ENCODE measurements at places on chromosomes 7 and 10. TPM values are rescaled to one million over a fixed set of nuclear protein-coding genes. Genes with fewer than 3 reads are reported as not detected.

GRCh38 chr7:127415060-127415742, 22.7 kb upstream of the ZNF800 start:
- no peak for DNase-seq

- DNase-seq, result no peak
Measured at GRCh38 chr10:74624501-74624900, 201.9 kb upstream of the KAT6B start.

DNA sequence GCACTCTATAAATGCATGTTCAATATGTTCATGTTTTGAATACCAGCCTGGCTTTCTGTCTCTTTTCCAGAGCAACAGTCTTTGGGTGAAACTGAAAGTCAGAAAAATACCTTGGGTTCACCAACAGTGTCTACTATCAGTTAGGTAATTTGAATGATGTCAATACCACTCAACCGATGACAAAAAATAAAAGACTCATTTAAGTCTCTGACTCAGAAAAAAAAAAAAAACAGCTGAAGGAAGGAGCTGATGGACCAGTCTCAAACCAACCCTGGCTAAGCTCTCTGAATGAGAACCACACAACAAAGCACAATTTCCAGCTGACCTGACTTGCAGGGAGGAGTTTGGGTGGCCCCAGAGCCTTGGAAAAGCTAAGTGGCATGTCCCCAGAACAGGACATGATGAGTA, 42.5 kb downstream of the ABLIM1 start:
- peak; percentile 46 for DNase-seq

DNA sequence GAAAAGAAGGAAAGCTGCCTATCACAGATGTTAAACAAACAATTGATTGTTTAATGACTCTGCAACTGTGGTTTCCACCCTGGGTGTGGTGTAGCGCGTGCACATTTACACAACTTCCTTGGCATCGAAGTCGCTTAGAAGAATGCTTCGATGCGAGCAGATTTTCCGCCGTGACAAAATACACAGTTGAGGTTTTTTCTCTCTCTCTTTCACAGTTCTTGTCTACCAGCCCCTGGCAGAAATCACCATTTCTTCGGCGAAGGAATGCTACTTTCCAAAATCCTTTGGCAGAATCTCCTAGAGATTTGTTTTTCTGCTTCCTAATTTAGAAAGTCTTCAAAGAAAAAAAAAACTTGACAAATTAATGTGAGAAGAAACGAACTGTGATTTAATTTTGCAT, 70.7 kb upstream of the C1QL3 start:
- DNase-seq, result no peak

GRCh38 chr7:136030867-136031318, 53.7 kb upstream of the MTPN start:
- no peak for DNase-seq

- DNase-seq, result no peak
Measured at GRCh38 chr10:13375791-13376190, 27.7 kb upstream of the SEPHS1 start.

- DNase-seq, result no peak
Measured at GRCh38 chr7:40597517-40597916, 462.7 kb downstream of the SUGCT start.

DNA sequence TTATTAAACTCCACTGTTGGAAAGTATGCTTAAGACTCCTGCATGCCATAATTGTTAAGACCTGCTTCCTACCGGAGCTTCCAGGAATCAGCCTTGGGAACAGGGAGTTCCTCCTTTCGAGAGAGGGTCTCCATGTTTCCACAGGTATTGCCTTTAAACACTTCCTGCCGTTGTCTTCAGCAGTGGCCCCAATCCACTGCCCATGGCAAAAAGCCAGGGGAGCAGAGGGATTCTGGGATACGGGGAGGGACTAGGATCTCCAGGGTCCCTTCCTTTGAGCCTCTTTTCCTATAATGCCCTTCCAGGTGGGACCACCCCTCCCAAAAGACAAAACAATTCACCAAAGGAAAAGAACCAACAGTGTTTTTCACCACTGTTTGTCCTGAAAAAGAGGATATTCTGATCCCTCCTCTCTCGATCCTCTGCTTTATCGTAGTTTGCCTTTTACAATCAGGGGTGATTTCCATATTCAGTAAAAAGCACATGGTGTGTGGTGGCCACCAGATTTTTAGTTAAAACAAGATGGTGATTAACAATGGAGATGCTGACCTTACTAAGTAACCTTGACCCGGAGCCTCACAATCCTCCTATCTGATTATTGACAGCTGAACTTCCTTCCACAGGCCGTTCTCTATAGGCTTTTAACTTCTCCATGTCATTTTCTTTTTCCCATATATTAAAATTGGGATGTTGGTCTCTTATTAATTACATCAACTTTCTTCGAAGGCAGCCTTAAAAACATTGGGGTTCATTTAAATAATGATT, 36.0 kb downstream of the LRRC72 start:
- no peak for DNase-seq

GRCh38 chr10:130352291-130352645, 216.1 kb downstream of the GLRX3 start:
- DNase-seq, result no peak

DNA sequence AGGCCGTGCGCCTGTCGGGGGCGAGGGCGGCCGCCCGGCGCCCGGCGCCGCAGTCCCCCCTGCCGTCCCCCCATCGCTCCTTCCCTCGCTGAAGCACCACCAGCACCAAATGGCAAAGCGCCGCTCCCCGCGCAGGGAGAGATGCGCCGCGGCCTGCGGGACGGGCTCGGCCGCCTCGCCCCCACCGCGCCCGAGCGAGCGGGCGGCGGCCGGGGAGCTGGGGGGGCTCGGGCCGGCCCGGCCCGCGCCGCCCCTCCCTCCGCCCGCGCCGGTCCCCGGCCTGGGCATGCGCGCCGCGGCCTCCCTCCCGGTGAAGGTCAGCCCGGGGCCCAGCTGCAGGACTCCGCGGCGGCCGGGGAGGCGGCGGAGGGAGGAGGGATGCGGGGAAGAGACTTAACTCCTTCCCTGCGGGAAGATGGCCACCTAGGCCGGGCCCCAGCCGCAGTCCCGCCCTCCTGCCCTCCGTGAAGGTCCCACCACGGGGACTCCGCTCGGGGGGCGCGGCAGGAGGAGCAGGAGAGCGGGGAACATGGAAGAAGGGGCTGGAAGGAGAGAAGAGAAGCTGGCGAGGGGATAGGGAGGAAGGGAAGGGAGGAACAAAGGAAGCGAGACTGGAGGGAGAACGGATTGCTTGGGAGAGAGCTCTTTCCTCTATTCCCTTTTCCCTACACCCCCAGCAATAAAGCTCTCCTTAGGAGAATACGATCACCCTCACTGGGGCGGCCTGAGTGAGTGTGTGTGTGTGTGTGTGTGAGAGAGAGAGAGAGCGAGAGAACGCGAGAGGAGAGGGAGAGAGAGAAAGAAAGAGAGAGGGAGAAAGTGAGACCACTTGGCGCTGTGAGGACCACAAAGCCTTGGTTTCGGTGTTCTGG, 3.4 kb upstream of the SMARCD3 start:
- DNase-seq, result peak; percentile 50

DNA sequence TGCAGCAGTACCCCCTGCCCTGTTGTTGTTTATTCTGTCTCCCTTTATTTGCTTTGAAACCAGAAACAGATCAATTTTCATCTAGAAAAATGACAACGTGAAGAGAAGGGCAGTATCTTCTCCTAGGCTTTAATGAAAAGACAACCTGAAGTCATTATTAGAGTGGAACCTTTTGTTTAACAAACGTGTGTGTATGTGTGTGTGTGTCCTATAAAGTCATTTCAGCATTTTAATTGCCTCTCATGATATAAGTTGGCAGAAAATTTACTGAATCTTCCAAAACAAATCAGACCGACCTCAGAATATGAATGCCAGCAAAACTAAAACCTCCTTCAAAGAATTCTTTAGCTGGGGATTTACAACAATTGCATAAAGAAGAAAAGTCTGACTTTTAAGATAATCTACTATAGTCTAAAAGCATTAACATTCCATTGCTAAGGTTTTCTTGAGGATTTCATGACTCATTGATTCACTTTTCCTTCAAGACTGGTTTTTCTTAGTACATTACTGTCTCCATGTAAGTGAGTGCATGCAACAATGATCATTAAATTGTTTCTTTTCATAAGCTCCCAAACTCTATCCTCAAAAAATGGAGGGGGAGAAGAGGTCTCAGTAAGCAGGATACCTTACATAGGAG, 3.2 kb downstream of the GLI3 start:
- peak; percentile 66 for DNase-seq

GRCh38 chr10:77007834-77008233, 629.8 kb downstream of the KCNMA1 start:
- DNase-seq, result no peak

GRCh38 chr10:113313048-113313602, 239.7 kb upstream of the HABP2 start:
- no peak for DNase-seq

The GIMAP1 gene
- 0.07 TPM for total RNA-seq

The EPO gene
- not detected for total RNA-seq

The PON1 gene
- total RNA-seq, result not detected

DNA sequence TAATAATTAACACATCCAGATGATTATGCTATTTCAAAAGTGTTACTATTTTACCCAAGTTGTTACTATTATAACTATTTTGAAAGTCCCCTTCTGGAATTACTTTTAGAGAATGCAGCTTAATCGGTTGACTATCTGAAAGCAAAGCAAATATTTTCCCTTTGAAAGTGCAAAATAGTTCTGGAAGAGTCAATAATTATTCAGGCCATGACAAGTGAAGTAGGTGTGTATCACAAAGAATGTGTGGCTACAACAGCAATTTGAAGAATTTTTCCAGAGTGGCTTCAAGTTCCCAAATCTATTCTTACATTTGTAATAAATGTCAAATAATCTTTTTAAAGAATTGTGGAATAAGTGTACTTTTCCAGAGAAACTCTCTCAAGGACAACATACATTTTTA, 42.8 kb downstream of the RNLS start:
- DNase-seq, result no peak

- no peak for DNase-seq
Measured at GRCh38 chr7:77428777-77429231, 12.7 kb upstream of the GSAP start.

- DNase-seq, result no peak
Measured at GRCh38 chr7:37018954-37019353, 294.7 kb upstream of the AOAH start.

DNA sequence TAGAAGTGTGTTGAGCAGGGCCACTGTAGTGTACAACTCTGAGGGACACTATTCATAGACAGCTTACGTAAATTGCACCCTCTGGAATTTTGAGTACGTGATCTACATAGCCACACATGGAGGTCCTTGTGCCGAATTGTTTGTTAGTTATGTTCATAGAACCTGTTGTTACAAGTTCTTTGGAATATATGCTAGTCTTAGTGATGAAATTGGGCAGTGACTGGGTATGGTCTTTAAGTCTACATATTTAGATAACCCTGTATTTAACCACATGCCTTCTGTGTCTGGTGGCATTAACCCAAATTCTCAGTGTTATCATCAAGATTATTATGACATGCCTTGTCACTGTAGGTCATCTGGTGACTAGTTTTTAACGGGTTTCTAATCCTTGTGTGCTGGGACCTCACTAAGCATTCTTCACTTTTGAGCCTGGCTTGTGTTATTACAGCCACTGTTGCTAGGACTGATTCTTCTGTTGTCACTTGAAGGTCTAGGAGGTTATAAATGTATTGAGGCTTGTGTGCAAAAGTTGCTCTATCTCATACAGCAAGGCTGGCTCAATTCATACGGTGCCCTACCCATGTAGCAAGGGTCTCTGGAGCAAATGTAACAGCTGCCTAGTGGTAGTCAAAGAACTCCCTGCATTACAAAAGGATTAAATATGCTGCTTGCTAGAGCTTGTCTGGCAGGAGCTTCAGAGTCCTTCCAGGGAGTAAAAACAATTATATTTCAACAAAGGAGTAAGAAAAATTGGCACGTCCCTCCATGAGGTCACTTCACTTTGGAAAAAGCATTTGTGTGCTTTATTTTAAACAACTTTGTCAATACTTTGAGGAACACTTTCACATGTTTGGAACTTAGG, 65.4 kb downstream of the CDK14 start:
- DNase-seq, result no peak

- no peak for DNase-seq
Measured at GRCh38 chr10:98080494-98080893, 50.1 kb upstream of the CRTAC1 start.

DNA sequence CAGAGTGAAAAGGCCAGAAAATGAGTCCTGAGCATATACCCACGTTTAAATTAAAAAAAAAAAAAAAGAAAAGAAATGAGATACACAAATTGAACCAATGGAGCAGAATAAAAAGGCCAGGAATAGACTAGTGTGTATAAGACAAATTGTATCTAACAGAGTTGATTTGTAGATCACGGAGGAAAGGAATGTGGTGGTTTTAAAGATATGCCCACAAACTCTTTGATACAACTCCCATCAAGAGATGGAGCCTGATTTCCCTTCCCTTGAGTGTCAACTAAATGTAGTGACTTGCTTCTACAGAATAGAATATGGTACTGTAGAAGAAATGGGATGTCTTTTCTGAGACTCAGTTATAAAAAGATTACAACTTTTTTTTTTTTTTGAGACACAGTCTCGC, 10.4 kb downstream of the SYPL1 start:
- DNase-seq, result peak; percentile 63

- DNase-seq, result peak; percentile 60
Measured at GRCh38 chr7:7428806-7429205, 106.9 kb downstream of the COL28A1 start.

- no peak for DNase-seq
Measured at GRCh38 chr7:47697543-47697942, 115.6 kb upstream of the TNS3 start.

The NKX1-2 gene
- total RNA-seq, result 0.02 TPM
